Hematopoietic multipotent progenitor cell treated with erythropoietin and hydrocortisone succinate and interleukin-3 and kit ligand, for 4 days (in vitro differentiated cells): ENCODE measurements at places on chromosomes 4 and X.

DNA sequence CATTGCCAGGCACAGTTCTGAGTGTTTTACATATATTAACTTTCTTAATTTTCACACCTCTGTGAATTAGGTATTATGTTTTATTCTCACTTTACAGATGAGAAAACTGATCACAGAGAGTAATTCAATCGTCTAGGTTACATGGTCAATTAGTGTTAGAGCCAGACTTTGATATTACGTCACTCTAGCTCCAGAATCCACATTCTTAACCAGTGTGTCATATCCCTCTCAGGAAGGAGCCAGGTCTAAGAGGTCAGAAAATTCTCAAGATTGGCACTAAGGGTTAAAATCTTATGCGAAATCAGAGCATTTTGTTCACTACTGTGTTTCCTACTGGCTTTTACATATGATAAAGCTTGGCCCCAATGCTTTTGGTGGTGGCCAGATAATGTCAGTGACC, 7.4 kb downstream of the DMP1 start:
- no peak for DNase-seq

DNA sequence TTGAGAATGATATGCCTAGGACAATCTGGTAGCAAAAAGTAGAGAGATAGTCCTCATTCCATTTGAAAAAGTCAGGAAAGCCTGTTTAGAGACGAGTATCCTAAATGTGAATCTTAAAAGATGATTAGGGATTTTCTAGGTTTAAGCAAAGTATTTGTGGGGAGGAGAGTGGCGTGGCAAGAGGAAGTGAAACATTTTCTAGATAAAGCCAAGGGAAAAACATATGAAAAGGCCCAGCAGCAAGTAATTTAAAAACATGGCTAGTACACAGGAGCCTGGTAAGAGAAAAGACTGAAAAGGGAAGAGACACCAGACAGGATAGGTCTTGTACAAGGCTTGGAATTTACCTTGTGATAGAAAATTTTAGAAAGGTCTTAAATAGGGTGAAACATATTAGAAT, 45.9 kb downstream of the CORIN start:
- peak; percentile 2 for DNase-seq

GRCh38 chrX:23694606-23695005, 27.3 kb downstream of the PRDX4 start:
- DNase-seq, result peak; percentile 76

- DNase-seq, result no peak
These were observed 304 bp upstream of the SPIN2A start for GRCh38 chrX:57137501-57137900.

GRCh38 chrX:18701621-18702361, 5.7 kb upstream of the PPEF1 start:
- DNase-seq, result no peak
